Inflammatory macrophage treated with lipopolysaccharide for 4 hours (primary cell): ENCODE measurements at places on chromosomes 2 and 18.

DNA sequence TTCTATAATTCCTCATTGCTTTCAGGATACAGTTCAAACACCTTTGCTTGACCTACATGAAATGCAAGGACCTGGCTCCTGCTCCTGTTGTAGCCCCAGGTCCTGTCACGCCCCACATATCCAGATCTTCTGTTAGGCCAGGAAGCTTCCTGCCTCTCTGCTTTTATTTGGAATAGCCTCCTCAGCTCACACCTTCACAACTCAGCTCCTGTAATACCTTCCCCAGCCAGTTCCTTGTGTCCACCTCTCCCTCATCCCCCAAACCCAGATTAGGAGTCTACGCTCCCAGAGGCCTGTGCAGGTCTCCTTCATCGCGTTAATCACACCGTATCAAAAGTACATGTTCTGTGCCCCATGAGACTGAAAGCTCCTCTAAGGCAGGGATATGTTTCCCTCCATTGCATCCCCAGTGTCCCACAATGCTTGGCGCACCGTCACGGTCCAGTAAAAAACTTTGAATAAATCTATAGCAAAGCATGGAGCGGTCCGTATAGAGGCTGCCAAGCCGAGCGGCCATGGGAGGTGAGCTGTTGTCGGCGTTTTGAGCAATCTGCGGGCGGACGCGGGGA lies 371 bp downstream of the MDH1B start:
- DNase-seq = no peak

- DNase-seq = no peak
Observed at GRCh38 chr18:45688833-45689232, 35.1 kb upstream of the SLC14A1 start.

GRCh38 chr2:154484338-154485099 lies 214.0 kb upstream of the KCNJ3 start:
- no peak for DNase-seq

DNA sequence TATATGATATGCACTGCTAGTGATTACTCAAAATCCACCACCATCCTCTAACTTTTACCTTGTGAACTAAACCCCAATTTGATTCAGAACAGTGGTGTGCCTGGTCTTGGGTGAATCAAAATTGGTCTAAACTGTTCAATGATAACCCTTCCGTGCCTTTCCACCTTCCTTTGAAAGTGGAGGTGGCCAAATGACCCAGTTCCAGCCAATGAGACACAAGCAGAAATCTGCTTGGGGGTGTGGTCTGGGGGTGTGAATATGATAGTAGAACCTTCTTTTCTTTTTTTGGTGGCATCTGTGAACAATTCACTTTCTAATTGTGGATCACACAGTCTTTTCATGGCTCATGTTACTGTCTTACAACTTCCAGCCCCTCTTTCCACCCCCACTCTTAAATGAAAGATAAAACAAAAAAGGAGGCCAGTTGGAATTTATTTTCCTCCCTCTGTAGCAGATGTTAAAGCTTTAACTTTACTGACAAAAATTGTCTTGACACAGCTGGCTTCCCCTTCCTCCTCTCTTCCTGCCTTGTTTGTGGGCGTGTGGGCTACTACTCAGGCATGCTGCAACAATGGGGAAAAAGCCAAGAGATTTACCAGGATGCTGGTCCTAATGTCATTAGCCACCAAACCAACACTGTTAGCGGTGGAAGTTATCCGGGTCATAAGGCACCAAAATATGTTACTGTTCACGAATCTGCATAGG lies 58.8 kb upstream of the ANKRD44 start:
- peak; percentile 34 for DNase-seq

GRCh38 chr2:138730497-138731030 lies 49.6 kb downstream of the NXPH2 start:
- DNase-seq = no peak

DNA sequence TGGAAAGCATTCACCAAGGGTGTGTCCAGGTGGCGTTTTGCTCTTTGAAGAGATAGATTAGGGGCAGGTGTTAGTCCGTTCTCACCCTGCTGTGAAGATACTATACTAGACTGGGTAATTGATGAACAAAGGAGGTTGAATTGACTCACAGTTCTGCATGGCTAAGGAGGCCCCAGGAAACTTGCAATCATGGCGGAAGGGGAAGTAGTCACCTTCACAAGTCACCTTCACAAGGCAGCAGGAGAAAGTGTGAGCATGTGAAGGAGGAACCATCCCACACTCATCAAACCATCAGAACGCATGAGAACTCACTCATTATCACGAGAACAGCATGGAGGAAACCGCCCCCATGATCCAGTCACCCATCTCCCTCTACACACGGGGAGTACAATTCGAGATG lies 135.7 kb upstream of the NFATC1 start:
- DNase-seq = no peak

DNA sequence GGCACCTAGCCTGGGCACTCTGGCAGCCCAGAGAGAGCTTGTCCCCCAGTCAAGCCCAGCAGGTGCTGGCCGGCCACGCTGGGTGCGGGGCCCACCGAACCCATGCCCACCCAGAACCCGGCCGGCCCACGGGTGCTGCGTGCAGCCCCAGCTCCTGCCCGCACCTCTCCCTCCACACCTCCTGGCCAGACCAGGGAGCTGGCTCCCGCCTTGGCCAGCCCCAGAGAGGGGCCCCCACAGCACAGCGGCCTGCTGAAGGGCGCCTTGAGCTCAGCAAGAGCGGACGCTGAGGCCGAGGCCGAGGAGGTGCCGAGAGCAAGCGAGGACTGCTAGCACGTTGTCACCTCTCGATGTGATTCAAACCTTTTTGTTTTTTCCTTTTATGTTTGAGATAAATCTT lies 407.0 kb upstream of the KCNJ3 start:
- DNase-seq = no peak

- no peak for DNase-seq
Observed at GRCh38 chr2:226247289-226248275, 552.0 kb downstream of the IRS1 start.

DNA sequence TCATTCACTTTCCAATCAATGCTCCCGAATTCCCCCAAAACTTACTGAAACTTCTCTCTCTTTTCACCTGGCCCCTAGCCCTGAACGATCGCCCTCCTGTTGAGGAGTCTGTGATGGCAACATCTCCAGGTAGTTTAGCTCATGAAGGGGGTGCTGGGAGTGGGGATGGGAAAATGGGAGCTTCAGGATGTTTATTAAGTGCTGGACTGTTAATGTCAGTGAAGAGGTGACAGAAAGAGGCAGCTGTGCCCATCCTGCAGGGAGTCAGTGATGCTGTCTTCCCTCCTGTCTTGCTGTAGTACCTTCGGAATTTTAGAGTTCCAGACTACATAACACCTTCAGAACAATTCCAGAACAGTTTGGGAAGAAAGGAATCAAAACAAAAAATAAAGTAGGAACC lies 308.8 kb downstream of the ALK start:
- DNase-seq = no peak

GRCh38 chr2:212995920-212996319 lies 155.5 kb downstream of the IKZF2 start:
- no peak for DNase-seq
